ENCODE measurements at places on chromosomes 6 and 20. TPM values are rescaled to one million over a fixed set of nuclear protein-coding genes. Genes with fewer than 3 reads are reported as not detected.

Gene MDFI
- total RNA-seq: 27.0 TPM

Gene PXT1
- total RNA-seq: 0.11 TPM

Gene SLC2A10
- total RNA-seq: 7.6 TPM

Gene SRMS
- total RNA-seq: not detected

Gene BPI
- total RNA-seq: not detected

Gene BANF2
- not detected for total RNA-seq

Gene PAX1
- not detected for total RNA-seq

Gene C6orf163
- 0.43 TPM for total RNA-seq

Gene OXT
- total RNA-seq: not detected

Gene MTO1
- total RNA-seq: 27.2 TPM

Gene SLC22A7
- total RNA-seq: not detected

Gene ZBP1
- total RNA-seq: not detected

Gene OPN5
- not detected for total RNA-seq

Gene CLPSL2
- total RNA-seq: not detected

Gene BHLHE23
- total RNA-seq: not detected

Gene ZNF311
- total RNA-seq: 0.17 TPM

Gene SIRPG
- total RNA-seq: not detected

Gene EPB41L1
- total RNA-seq: 14.4 TPM

Gene SLC24A3
- total RNA-seq: 1.8 TPM

Gene C20orf96
- 2.2 TPM for total RNA-seq

Gene LAMP5
- 7.8 TPM for total RNA-seq
